ENCODE measurements at places on chromosomes 5 and 9.
A peak's percentile ranks its signal among the peaks of the same experiment; 100 is the strongest.

DNA sequence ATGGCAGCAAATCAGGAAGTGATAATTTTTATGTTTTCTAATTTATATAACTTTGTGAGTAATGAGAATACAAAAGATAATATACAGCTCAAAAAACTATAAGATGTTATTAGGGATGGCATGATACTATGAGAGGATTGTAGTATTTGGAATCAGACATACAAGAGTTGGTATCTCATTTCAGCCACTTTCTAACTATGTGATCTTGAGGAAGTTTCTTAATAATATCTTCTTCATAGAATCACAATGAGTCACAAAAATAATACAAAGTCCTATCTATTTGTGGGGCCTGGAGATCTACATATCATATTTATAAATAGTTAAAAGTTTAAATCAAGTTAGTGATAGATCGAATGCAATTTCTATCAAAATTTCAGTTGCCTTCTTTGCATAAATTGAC is 23.7 kb upstream of the TMED7 start:
- DNase-seq, result no peak

- no peak for DNase-seq
These were observed 118.8 kb downstream of the BOD1 start for GRCh38 chr5:173497685-173498084.

GRCh38 chr5:75463726-75464125 is 47.7 kb downstream of the CERT1 start:
- DNase-seq, result no peak

GRCh38 chr5:69007163-69007562 is 86.7 kb upstream of the SLC30A5 start:
- DNase-seq, result no peak

DNA sequence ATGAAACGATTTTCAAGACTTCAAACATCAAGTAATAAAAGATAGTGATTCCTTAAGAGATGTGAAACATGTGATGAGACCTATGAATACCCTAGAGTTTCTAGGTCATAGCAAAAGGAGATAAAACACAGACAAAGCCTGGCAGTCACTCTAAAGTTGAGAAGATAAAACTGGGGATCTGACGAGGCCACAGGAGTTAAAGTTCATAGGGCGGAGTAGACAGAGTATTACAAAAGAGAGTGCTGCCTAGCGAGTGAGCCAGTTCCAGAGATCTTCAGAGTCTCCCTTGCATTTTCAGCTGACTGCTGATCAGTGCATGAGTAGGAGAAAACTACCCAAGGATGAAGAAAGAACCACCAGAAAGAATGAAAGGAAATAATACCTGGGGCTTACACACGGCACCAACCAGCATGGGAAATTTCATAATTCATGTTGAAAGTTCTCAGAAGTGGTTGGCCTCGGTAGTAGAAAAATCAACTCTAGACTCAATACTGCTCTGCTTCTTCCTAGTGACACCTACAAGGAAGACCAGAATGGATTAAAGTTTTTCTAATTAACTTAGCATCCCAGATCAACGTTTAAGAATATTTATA is 30.4 kb downstream of the FBXO4 start:
- no peak for DNase-seq

DNA sequence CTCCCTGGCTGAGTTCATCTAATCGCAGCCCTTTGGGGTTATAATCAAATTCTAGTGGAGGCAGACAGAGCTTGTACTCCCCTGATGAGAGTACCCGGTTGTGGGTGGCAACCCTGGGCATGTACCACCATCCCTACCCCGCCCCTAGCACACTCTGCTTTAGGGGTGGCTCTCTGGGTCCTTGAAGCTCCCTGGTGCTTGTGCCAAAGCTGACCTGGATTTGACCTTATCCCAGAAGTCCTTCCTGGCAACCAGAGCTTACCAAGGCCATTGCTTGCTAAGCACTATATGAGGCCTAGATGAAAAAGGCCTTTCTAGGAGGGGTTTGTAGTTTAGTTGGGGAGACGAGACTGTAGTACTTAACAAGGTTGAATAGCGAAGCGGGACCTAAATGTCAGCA is 72.2 kb downstream of the RGS3 start:
- no peak for DNase-seq

DNA sequence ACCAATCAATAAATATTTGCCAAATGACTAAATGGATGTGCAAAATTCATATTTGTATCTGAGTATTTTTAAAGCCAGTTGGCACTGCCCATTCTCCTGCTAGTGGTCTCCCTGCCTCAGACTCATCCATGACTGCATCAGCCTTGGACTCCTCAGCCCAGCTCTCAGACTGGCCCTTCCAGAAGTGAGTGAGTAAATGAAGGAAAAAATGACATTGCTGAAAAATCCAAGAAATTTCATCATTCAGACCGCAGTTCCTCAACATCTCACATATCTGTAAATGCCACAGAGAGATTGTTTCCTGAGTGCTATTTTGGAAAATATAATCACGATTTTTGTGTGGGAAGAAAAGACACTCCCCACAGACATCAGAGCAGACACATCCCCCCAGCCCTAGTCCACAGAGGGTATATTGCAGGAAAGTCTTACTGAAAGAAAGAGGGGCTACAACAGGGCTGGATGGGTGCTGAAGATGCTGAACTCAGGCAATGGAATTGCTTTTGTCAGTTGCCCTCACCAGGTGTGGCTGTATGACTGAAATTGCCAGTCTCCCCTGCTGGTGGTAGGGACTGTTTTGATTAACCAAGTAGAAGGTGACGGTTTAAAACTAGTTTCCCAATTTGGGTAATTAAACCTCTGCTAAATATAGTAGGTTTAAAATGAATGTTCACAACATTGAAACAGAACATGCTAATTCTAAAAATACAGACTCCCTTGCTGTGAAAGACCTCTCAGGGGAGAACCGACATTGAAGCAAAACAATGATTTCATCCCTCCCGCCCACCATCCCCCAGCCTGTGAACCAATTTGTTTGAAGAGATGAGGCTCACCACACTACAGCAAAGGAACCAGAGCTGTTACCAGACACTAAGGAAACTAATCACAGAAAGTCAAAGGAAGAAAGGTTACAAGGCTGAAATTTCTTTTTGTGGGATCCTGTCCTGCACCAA is 158.8 kb downstream of the DEPDC1B start:
- DNase-seq, result no peak

- DNase-seq, result no peak
These were observed 84.4 kb downstream of the KIF4B start for GRCh38 chr5:155097995-155098394.

DNA sequence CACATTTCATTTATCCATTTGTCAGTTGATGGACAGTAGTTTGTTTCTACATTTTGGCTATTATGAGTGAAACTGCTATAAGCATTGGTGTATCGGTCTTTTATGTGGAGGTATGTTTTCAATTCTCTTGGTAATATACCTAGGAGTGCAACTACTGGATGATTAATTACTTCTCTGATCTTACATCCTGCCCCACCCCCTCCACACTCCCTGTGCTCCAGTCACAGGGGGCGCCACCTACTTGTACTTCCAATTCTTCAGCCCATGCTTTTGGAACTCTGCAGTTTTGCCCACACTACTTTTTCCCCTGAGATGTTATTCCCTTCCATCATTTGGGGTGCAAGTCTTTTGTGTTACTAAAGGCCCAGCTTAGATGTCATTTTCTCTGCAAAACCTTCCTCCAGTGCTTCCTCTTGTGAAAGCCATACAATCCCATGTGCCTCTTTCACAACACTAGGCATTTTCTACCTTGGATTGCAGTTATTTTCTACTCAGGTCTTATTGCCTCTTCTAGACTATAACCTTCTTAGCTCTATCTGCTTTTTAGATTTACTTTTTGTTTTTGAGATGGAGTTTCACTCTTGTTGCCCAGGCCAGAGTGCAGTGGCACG is 42.1 kb downstream of the SEC61B start:
- DNase-seq, result no peak

GRCh38 chr5:170527991-170528390 is 24.2 kb downstream of the KCNIP1 start:
- DNase-seq, result no peak

GRCh38 chr9:113511856-113512761 is 48.6 kb downstream of the RGS3 start:
- peak; percentile 72 for DNase-seq

DNA sequence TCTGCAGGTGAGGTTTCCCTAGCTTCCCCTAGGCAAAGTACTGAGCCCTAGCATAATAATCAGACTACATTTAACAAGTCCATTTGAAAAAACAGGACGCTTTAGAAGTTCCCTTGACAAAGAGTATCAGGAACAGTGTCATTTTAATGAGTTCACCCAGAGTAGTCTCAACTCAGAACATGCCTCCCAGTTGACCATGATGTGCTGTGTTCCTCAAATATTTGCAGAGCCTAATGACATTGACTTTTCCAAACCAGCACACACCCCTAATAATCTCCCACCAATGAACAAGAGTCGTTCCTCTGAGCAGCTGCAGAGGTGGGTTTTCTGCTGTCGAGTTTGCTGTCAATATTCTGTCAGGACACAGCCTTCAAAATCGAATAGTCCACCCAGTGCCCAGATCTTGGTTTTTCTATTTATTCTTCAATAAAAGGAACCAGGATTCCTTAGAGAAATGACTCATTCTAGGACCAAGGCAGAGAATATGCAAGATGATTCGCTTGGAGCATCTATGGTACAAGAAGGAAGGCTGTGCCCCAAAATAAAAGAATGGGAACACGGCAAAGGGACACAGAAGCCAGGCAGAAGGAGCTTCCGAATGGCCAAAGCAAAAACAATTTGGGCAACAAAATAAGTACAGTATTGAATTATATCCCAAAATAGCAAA is 57.6 kb downstream of the OTULIN start:
- no peak for DNase-seq

DNA sequence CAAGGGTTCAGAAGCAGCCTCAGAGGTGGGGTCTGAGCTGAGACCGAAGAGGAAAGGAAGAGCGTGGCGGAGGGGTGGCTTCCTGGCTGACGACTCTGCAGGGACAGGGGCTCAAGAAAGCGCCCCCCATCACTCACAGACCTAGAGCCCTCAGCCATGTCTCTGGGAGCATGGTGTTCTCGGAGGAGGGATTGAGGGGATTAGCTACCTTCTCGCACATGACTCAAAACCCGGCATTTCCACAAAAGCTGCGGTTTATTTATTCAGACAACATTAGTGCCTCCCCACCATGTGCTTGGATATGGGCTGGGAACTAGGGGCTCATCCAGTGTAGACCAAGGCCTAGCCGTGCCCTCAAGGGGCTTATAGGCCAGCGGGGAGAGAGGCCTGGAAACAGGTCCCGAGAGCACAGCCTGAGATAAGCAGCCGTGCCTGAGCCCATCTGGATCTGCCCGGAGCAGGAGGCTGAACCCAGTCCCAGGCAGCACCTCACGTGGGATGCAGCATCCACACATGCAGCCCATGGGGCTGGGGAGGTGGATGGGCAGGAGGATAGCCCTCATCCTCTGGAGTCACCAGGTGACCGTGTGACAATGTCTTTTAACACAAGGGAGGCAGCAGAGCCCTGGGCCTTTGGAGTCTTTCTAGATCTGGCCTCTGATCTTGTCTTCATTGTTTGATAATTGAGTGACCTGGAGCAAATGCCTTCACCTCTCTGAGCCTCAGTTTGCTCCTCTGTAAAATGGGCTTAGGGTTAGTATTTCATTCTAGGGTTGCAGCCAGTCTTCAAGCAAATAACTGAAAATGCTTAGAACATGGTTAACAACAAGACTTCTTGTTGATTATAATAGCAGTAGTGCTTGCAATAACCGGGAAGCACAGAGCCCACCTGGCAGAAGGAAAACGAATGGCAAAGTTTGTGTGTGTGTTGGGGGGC is 878 bp upstream of the HMCN2 start:
- DNase-seq, result no peak

DNA sequence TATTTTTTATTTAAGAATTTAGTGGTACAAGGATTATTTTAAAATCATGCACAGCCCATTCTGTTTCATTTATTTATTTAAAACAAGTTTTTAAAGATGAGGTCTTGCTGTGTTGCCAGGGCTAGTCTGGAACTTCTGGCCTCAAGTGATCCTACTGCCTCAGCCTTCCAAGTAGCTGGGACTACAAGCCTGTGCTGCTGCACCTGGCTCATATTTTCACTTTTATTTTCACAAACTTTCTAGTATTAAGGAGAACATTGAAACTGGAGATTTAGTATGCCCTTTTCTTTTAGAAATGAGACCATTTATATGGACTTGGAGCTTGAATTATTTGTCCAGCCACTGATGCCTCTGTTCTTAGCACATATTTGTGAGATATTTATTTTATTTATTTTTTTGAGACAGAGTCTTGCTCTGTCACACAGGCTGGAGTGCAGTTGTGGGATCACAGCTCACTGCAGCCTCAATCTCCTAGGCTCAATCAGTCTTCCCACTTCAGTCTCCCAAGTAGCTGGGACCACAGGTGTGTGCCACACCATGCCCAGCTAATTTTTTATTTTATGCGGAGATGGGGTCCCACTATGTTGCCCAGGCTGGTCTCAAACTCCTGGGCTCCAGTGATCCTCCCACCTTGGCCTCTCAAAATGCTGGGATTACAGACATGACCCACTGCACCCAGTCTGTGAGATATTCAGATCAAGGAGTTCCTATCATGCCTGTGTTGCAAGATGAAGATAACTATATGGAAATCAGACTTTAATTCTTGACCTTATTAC is 7.4 kb downstream of the DMXL1 start:
- no peak for DNase-seq

DNA sequence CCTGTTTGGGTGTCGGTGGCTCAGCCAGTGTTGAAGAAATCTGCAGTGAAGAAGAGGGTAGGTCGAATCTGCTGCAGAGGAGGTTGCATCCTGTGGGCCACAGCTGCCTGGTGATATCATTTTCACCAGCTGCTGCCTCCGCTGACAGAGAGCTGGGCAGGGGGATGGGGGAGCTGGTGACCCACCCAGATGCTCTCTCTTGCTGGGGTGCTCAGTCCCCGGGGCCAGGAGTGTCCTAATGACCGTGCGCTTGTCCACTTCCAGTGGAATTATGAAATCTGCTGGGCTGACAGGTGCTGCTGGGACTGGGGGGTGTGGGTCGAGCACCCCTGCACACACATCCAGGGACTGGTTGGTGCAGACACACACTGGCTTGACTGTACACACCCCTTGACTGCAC is 83.2 kb upstream of the IRX4 start:
- no peak for DNase-seq

DNA sequence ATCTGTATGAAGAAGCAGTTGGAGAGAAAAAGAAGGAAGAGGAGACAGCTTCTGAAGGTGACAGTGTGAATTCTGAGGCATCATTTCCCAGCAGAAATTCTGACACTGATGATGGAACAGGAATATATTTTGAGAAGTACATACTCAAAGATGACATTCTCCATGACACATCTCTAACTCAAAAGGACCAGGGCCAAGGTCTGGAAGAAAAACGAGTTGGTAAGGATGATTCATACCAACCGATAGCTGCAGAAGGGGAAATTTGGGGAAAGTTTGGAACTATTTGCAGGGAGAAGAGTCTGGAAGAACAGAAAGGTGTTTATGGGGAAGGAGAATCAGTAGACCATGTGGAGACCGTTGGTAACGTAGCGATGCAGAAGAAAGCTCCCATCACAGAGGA is 48.7 kb downstream of the CMYA5 start:
- no peak for DNase-seq

GRCh38 chr5:9343146-9343850 is 202.6 kb downstream of the SEMA5A start:
- DNase-seq, result no peak

DNA sequence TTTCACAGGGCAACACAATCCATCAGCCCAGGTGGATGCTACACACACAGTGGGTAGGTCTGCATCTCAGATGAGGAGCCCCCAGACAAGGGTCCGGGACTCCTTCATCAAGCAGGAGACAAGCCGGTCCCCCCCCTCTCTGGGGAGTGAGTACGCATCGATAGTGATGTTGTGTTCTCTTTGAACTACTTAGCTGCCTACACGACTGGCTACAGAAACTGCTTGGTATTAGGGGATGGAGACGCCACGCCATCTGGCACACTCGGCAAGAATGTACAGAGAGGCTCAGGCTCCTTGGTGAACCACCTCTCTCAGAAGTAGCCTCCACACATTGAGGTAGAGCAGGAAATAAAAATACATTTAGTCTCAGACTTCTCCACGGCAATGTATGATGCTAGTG is 179.8 kb downstream of the CNTNAP3 start:
- DNase-seq, result no peak

Data from stimulated activated CD8-positive, alpha-beta memory T cell treated with anti-CD3 and anti-CD28 coated beads, Interleukin-12 subunit alpha, Interleukin-12 subunit beta, amount 100 ng/mL, for 4 hours (primary cell).